ENCODE measurements at places on chromosomes 1 and 21. TPM values are rescaled to one million over a fixed set of nuclear protein-coding genes. Genes with fewer than 3 reads are reported as not detected.

DNA sequence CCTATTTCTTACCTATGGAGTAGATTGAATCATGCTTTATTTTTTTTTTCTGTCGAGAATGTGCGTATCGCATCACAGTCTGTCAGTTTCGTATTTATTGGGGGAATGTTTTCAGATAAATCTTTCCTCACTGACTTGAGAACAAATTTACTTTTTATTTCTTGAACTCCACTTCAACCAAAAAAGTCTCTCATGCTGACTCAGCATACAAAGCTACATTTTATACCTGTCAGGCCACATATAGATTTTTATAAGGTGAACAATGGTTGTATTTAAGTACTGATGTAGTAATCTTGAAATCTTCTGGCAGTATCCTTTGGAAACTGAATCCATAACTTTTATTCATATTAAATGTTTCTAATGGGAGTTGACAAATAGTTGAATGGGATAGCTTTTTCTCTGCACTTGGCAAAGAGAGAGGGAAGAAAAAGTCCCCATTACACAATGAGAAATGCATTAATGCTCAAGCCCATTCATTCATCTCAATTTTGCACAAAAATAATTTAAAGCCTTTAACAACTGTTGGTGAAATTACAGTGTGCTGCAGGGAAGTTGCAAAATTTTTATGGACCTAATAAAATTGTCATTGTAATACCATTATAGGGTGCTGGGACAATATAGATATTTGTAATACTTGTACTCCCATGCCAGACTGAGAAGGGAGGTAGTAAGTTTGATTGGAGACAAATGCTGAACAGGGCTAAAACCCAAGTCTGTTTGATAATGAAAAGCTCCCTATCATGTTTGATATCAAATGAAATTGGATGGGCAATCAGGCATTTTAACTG, 367.6 kb downstream of the HLX start:
- H3K4me1 ChIP-seq: no peaks in the 10 kb centered on the region
- H3K27me3 ChIP-seq: no peaks in the 10 kb centered on the region
- DNase-seq: no peak
- no peaks in the 10 kb centered on the region for H3K36me3 ChIP-seq
- no peak overlapping the region for H3K27ac ChIP-seq
- H3K4me3 ChIP-seq: no peak overlapping the region

GRCh38 chr1:228105270-228105995, 2.3 kb upstream of the C1orf35 start:
- no peak for DNase-seq
- no peaks in the 10 kb centered on the region for H3K27me3 ChIP-seq
- peaks cover 28% of the 10 kb centered on the region for H3K36me3 ChIP-seq
- peaks cover 33% of the 10 kb centered on the region for H3K4me1 ChIP-seq
- no peak overlapping the region for H3K4me3 ChIP-seq
- no peak overlapping the region for H3K27ac ChIP-seq

GRCh38 chr1:39954324-39954869, 548 bp upstream of the MFSD2A start:
- H3K36me3 ChIP-seq: peaks cover 3% of the 10 kb centered on the region
- H3K4me3 ChIP-seq: peak overlapping the region; percentile 55
- H3K4me1 ChIP-seq: peaks cover 25% of the 10 kb centered on the region
- H3K27ac ChIP-seq: peak overlapping the region; percentile 88
- H3K27me3 ChIP-seq: no peaks in the 10 kb centered on the region

GRCh38 chr1:29124366-29125236, 898 bp upstream of the TMEM200B start:
- H3K36me3 ChIP-seq: no peaks in the 10 kb centered on the region
- H3K4me3 ChIP-seq: peak overlapping the region; percentile 55

- H3K27ac ChIP-seq: no peak overlapping the region
- H3K4me3 ChIP-seq: no peak overlapping the region
- DNase-seq: no peak
- H3K4me1 ChIP-seq: peaks cover 4% of the 10 kb centered on the region
- H3K27me3 ChIP-seq: no peaks in the 10 kb centered on the region
These were observed 49.2 kb downstream of the ASH1L start for GRCh38 chr1:155513300-155513916.

ZSWIM5 gene
- total RNA-seq: 6.3 TPM

CELA3B gene
- total RNA-seq: not detected

DNA sequence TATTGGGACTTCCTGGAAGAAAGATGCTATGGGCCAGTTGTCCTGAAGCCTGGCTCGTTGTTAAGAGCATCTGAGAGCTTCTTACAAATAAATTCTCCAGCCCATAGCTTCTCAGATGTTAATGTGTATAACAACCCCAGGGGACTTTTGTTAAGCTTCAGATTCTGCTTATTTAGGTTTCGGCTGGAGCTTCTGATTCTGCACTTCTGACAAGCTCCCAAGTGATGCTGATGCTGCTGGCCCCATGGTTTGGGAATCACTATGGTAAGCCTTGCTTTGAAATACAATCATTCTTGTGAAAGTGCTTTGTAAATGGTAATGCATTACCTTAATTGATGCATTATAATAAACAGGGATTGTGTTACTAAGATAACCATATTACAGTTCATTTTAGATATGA, 281.8 kb upstream of the PLD5 start:
- no peak overlapping the region for H3K4me3 ChIP-seq
- no peaks in the 10 kb centered on the region for H3K36me3 ChIP-seq
- no peaks in the 10 kb centered on the region for H3K27me3 ChIP-seq
- H3K27ac ChIP-seq: no peak overlapping the region
- H3K4me1 ChIP-seq: no peaks in the 10 kb centered on the region

GRCh38 chr1:54379555-54380289, 26.5 kb downstream of the SSBP3 start:
- H3K27me3 ChIP-seq: no peaks in the 10 kb centered on the region
- H3K4me3 ChIP-seq: no peak overlapping the region
- no peak overlapping the region for H3K27ac ChIP-seq
- DNase-seq: no peak
- no peaks in the 10 kb centered on the region for H3K36me3 ChIP-seq
- peaks cover 39% of the 10 kb centered on the region for H3K4me1 ChIP-seq

TRIM67 gene
- total RNA-seq: not detected

- peaks cover 47% of the 10 kb centered on the region for H3K36me3 ChIP-seq
- no peak overlapping the region for H3K27ac ChIP-seq
- no peak for DNase-seq
- H3K4me1 ChIP-seq: no peaks in the 10 kb centered on the region
These were observed 11.2 kb downstream of the ALX3 start for GRCh38 chr1:110059133-110059863.

DNA sequence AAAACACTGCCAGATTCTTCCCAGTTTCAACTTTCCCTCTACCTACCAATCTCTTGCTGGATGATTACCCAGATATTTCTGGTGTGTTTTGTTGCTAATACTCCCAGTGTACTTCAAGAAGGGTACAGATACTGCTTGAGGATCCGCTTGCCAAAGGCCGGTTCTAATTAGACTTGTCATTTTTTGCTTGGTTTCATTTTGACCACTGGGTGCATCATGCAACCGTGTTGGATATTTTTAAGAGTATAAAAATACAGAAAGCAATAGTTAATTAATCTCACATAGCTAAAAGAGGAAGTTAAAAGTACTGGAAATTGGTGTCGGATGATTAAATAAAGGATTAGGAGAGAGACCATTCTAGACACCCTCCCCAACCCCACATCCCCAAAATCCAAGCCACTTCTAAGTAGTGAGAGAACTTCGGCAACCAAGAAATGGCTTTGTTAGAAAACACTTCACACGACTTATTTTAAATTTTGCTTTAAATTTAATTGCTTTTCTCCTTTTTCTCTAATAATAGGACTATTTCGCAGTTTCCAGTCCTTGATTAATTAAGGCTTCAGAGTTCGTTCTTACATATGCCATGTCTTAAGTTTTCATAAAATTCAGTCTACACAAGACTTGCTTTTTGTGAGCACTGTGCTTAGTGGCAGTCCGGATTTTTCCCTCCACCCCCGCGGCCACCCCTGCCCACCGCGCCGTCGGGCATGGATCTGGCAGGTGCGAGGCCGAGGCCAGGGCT, 2.5 kb upstream of the CDKN2C start:
- DNase-seq: no peak
- H3K4me1 ChIP-seq: peaks cover 18% of the 10 kb centered on the region
- no peaks in the 10 kb centered on the region for H3K36me3 ChIP-seq
- peak overlapping the region; percentile 76 for H3K4me3 ChIP-seq

GRCh38 chr1:118081387-118081786, 103.6 kb downstream of the SPAG17 start:
- H3K4me3 ChIP-seq: no peak overlapping the region
- H3K27me3 ChIP-seq: no peaks in the 10 kb centered on the region
- no peak overlapping the region for H3K27ac ChIP-seq
- H3K4me1 ChIP-seq: no peaks in the 10 kb centered on the region
- H3K36me3 ChIP-seq: no peaks in the 10 kb centered on the region

GRCh38 chr1:84353695-84354094, 44.6 kb upstream of the DNASE2B start:
- H3K36me3 ChIP-seq: no peaks in the 10 kb centered on the region
- no peak overlapping the region for H3K4me3 ChIP-seq
- DNase-seq: no peak
- H3K27ac ChIP-seq: no peak overlapping the region
- H3K27me3 ChIP-seq: no peaks in the 10 kb centered on the region

GRCh38 chr21:42388740-42389448, 7.0 kb downstream of the TMPRSS3 start:
- H3K27ac ChIP-seq: no peak overlapping the region
- no peak for DNase-seq
- no peak overlapping the region for H3K4me3 ChIP-seq
- H3K36me3 ChIP-seq: no peaks in the 10 kb centered on the region
- H3K27me3 ChIP-seq: no peaks in the 10 kb centered on the region

DNA sequence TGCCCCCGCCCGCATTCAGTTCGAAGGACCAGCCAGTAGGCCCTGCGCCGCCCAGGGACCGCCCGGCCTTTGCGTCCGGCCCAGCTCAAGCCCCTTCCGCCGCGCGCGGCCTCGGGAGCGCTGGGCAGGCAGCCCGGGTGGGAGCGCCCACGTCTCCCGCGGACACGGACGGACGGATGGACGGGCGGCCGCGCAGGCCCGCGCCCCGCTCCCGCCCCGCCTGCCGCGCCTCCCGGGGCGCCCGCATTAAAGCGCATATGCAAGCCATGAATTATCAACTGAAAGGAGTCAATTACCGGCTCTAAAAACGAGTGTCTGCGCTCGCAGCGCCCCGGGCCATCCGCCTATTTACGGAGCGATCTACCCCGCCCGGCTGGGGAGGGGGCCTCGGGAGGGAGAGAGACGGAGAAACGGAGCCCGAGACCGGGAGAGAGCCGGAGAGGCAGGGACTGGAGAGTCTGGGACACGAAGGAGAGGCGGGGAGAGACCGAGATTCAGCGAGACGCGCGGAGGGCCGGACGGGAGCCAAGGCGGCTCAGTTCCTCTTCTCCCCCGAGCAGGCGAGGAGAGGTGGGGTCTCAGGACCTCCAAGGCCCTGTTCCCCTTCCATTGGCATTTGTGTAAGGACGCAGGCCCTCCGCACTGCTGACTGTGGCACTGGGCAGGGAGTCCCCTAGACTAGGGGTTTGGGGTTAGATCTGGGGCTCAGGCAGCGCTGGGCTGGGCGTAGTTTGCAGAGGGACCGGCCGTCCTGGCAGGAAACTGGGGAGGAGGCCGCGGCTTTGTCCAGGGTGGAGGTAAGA, 41.3 kb upstream of the DMBX1 start:
- no peaks in the 10 kb centered on the region for H3K36me3 ChIP-seq
- H3K27ac ChIP-seq: no peak overlapping the region
- H3K4me1 ChIP-seq: peaks cover 13% of the 10 kb centered on the region
- peaks cover 22% of the 10 kb centered on the region for H3K27me3 ChIP-seq

- no peaks in the 10 kb centered on the region for H3K27me3 ChIP-seq
- H3K36me3 ChIP-seq: no peaks in the 10 kb centered on the region
- H3K27ac ChIP-seq: no peak overlapping the region
- no peak for DNase-seq
- no peak overlapping the region for H3K4me3 ChIP-seq
These were observed 1.4 kb upstream of the SLC2A1 start for GRCh38 chr1:42960122-42960390.

- H3K27me3 ChIP-seq: no peaks in the 10 kb centered on the region
- DNase-seq: no peak
- no peaks in the 10 kb centered on the region for H3K36me3 ChIP-seq
- no peak overlapping the region for H3K27ac ChIP-seq
These were observed 53.7 kb downstream of the KCNJ6 start for GRCh38 chr21:37862536-37862935.

DNA sequence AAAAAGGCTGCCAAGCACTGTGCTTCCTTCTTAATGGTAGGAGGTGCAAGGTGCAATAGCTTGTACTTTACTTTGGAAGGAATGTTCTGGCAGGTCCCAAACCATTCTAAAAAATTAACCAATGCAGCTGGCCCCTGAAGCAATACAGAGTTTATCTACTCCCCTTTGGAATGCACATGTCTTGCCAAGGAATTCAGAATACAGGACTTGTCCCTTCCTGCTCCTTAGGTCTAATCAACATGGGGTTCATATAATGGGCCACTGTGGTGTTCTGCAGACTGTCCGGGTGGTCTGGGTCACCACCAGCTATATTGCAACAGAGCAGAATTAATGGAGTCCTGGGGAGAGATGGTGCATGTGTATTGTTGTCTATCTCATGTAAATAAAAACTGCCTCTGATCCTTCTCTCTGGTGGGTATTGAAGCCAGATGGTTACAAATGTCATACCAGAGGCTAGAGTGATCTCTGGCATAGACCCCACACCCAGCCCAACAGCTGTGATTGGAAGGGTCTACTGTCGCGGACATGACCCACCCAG, 112.8 kb downstream of the RIPK4 start:
- H3K36me3 ChIP-seq: no peaks in the 10 kb centered on the region
- no peak for DNase-seq
- H3K4me3 ChIP-seq: no peak overlapping the region
- peak overlapping the region; percentile 14 for H3K27ac ChIP-seq

GRCh38 chr1:20480243-20480944, 5.6 kb downstream of the CAMK2N1 start:
- H3K4me1 ChIP-seq: peaks cover 28% of the 10 kb centered on the region
- H3K36me3 ChIP-seq: no peaks in the 10 kb centered on the region
- H3K27me3 ChIP-seq: no peaks in the 10 kb centered on the region
- H3K27ac ChIP-seq: no peak overlapping the region
- H3K4me3 ChIP-seq: no peak overlapping the region
- DNase-seq: no peak

GRCh38 chr1:233972951-233973635, 68.6 kb downstream of the SLC35F3 start:
- DNase-seq: no peak
- H3K27me3 ChIP-seq: no peaks in the 10 kb centered on the region
- H3K4me3 ChIP-seq: no peak overlapping the region
- H3K27ac ChIP-seq: no peak overlapping the region
- H3K36me3 ChIP-seq: no peaks in the 10 kb centered on the region

DNA sequence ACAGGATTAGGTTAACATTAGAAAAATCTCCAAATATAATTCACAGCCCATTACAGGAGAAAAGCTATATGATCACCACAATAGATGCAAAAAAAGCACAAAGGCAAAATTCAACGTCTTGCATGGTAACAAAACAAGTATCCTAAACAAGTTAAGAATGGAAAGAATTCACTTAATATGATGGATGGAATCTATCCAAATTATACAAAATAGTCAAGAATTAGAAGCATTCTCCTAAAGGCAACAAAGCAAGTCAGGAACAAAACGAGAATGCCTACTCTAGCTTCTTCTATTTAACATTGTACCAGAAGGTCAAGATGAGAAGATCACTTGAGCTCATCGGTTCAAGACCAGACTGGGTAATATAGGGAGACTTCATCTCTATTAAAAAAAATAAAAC, 442.8 kb downstream of the SETD4 start:
- H3K4me3 ChIP-seq: no peak overlapping the region
- H3K4me1 ChIP-seq: no peaks in the 10 kb centered on the region
- no peaks in the 10 kb centered on the region for H3K36me3 ChIP-seq
- no peak for DNase-seq
- H3K27ac ChIP-seq: no peak overlapping the region

Measured in upper lobe of left lung (tissue), 6 donors.